ENCODE measurements at places on chromosomes 3 and 15.

DNA sequence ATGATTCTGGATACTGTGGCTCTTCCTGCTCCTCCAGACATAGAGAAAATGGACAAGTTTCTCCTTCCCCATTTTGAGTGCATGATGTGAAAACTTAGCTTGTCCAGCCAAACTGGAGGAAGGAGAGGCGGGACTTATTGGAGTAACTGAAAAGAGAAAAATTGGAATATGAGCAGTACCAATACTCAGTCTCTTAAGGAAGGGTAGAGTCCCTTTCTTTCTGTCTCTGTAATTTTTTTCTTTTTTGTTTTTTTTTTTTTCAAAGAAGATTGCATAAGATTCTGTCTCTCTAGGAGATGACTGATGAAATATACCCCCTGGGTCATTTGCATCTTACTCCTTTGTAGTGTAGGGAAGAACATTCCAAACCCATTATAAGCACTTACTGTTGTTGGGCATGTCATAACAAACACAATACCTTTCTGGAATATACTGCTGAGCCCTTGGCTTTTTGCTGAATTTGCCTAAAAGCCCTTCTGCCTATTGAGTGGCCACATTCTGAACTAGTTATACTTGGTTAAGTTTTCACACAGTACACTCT is 498.1 kb upstream of the TPRG1 start:
- DNase-seq = peak; percentile 87

DNA sequence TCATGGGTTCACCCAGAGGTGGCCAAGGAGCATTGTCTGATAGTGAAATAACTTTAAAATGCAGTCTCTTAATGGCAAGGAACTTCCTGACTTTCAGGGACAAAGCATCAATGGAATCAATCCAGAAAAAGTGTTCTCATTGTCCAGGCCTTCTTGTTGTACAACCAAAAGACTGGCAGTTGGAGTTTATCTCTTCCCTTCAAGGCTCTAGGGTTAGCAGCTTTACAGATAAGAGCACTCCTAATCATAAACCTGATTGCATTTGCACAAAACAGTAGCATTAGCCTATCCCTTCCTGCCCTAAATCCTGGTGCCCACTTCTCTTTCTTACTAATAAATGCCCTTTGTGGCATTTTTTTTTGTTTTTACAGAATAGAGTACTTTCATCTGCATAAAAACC is 43.3 kb upstream of the VIPR1 start:
- DNase-seq = no peak

- DNase-seq = no peak
These were observed 243.1 kb downstream of the MECOM start for GRCh38 chr3:169420429-169420828.

DNA sequence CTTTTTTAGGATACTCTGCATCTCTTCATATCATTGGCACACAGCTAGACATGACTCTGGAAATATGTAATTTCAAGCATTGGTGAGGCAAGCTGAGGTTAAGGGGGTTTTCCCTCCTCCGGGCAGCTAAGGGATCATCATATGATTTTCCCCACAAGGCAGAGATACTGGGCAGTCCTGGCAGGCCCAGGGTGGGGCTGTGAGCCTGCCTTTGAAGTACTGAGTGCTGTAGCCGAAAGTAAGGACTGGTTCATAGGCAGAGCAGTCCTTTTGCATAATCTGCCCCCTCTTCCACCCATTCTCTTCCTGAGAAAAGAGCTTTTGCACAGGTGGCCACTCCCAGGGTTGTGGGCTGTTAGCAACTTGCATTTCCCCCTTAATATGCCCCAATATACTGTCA is 168.8 kb upstream of the MANF start:
- DNase-seq = no peak

GRCh38 chr3:72405943-72406566 is 442.2 kb downstream of the SHQ1 start:
- no peak for DNase-seq

- no peak for DNase-seq
These were observed 5.7 kb downstream of the PLCH1 start for GRCh38 chr3:155739154-155739553.

DNA sequence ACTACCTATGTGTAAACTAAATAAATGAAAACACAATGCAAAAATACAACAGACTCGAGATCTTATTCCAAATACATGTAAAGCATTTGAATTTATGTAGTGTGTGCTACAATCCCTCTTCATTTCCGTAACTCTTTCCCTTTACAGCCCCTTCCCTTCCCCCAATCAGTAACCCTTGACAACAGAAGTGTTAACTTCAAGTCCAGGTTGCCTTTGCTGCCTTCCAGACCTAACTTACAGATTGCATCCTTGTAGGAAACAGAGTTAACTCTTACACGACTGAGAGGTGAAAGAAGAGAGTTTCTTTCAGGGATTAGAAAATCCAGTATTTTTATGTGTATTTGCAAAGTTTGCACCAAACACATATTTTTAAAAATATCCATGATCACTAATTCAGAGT is 1.4 kb upstream of the ROBO1 start:
- DNase-seq = no peak

DNA sequence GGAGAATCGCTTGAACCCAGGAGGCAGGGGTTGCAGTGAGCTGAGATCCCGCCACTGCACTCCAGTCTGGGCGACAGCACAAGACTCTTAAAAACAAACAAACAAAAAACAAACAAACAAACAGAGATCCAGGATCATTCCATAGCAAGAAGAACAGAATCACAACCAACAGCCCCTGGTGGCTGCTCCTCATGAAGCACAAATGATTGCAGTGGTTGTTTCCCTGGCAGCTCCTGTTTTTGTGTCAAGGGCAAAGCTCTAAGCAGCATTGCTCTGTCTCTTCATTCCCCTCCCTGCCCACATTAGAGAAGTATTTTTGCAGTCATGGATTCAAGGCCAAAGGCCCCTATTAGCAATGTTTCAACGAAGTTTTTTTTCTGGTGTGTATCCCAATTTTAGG is 25.8 kb upstream of the BLM start:
- no peak for DNase-seq

DNA sequence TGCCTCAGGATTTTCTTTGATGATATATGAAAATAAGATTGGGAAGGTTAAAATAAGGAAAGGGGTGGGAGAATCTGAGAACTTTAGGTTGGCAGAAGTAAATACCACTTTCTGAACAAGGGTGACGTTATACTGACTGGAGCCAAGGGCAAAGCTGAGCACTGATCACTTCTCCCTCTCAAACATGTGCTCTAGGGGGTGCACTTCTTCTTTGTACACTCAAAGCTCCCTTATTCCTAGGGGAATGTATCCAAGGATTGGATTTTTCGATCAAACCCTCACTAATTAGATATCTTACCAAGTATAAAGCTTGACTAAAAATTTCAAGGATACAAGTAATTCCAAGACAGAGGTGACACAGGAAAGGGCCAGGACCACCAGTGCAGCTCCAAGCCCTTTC is 243.9 kb upstream of the UMPS start:
- no peak for DNase-seq
